Stimulated activated CD4-positive, alpha-beta T cell treated with anti-CD3 and anti-CD28 coated beads, TNF-alpha, amount 100 ng/mL, for 24 hours (primary cell): ENCODE measurements at places on chromosomes 2 and 18.

- no peak for DNase-seq
Observed at GRCh38 chr18:49177812-49178211, 227.0 kb upstream of the SMAD7 start.

DNA sequence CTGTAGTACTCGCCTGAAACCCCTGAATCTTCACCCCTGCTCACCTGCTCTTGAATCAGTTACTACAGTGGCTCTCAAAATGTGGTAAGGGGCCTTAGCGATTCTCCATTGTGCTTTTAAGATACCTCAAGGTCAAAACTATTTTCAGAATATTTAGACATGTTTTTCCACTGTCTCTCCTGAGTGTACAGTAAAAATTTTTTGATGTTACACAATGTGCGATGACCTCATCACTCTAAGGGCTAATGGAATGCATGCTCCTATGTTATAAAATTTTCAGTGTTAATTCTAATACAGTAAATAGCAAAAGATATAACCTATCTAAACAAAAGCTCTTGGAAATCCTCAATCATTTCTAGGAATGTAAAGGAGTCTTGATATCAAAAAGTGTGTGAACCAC lies 336.9 kb upstream of the PKDCC start:
- no peak for DNase-seq

- no peak for DNase-seq
Observed at GRCh38 chr2:120108049-120108448, 95.2 kb downstream of the EPB41L5 start.

- DNase-seq, result no peak
Observed at GRCh38 chr2:236264256-236264655, at the start of gene ASB18. TSS of gene ASB18 (minus strand) at chr2:236264406. CDS start at chr2:236264345, 61 bp downstream.

DNA sequence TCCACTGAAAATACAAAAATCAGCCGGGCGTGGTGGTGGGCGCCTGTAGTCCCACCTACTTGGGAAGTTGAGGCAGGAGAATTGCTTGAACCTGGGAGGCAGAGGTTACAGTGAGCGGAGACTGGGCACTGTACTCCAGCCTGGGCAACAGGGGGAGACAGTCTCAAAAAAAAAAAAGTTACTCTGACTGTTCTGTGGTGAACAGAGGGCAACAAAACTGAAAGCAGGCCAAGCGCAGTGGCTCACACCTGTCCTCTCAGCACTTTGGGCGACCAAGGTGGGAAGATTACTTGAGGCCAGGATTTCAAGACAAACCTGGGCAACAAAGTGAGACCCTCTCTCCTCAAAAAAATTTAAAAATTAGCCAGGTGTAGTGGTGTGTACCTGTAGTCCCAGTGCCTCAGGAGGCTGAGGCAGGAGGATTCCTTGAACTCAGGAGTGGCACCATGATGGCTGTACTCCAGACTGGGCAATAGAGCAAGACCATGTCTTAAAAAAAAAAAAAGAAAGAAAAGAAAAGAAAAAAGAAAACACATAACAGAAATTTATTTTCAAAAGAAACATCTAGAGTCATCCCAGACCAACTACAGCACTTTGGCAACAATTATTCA lies 13.6 kb upstream of the RTN4 start:
- no peak for DNase-seq

- peak; percentile 57 for DNase-seq
Observed at GRCh38 chr18:45775241-45775676, 50.2 kb upstream of the SIGLEC15 start.

GRCh38 chr2:125264453-125264852 lies 1239.4 kb downstream of the CNTNAP5 start:
- DNase-seq, result no peak

- DNase-seq, result no peak
Observed at GRCh38 chr2:85584857-85585780, 888 bp downstream of the VAMP5 start.

GRCh38 chr2:171522788-171523087 lies 464 bp downstream of the CYBRD1 start:
- no peak for DNase-seq

DNA sequence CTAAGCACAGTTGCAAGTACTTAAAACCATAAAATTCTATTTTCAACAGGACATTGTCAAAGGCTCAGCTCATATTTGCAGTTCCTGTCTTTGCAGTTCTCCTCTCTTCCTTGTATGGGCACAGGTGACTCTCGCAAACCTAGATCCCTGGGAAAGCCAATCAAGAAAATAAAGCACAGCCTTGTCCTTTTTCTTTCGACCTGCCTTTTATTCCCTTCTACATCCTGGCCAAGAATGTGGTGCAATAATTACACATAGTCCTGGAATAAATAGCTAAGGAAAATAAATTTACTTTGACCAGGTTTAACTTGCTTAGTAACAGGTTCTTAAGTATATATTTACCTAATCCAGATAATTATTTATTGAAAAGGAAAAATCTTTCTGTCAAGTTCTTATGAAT lies 20.2 kb downstream of the ATG16L1 start:
- DNase-seq, result no peak

DNA sequence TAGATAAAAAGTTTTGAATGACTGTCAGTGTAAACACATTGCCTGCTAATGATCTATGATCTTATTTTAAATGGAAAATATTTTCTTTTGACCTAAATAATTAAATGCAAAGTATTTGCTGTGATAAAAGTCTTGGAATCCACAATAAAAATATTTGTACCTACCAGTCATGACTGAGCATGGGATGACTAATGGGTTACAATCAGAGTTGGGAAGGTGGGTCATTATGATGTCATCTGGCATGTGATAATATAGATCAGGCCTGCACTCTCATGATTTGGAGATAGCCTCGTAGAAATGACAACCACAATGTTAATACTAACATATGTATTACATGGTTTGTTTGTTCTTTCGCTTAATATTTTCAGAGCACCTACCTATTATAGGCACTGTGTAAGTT lies 848.8 kb upstream of the KLHL29 start:
- no peak for DNase-seq

DNA sequence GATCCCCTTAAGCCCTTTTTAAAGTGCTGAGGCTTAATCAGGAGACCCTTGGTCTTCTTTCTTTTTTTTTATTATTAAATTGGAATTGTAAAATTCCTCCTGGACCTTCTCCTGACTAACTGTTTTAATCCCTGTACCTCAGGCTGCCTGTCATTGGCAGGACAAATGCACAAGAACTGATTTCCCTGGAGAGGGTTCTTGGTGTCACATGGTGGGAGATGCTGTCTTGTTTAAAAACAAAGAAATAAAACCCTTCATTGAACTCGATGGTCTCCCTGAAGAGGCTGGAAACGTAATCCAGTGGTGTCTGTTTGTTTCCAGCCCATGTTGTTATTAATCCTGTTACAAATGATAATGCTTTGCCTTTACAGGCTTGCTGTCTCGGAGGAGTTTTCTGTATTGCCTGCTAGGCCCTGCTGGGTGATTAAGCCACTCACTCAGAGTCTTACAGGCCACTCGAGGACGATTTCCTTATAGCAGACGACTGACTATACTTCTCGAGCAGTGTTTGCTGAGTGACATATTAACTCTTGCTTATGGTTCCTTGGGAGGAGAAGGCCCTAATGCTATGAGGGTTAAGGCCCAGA lies 100.5 kb upstream of the MGAT5 start:
- DNase-seq, result no peak

DNA sequence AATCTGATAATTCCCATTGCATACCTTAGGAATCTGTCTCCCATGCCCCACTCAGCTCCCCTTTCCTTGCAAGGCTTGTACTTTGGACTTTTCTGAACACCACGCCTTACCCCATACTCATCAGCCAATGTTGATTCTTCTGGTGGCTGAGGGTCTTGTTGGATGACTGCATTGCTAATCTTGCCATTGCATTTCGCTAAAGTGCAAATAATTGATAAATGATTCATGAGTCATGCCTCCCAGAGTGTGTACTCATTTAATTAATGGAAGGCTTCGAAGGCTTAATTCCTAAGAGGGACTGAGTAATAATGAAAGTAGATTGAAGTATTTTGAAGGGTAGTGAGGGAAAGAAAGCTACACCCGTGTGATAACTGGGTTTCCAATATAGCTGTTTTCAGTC lies 28.0 kb upstream of the PPP1R1C start:
- DNase-seq, result no peak

- DNase-seq, result no peak
Observed at GRCh38 chr2:216768908-216769411, 73.6 kb upstream of the IGFBP5 start.

- no peak for DNase-seq
Observed at GRCh38 chr18:35189510-35189909, 51.3 kb upstream of the ZNF397 start.

DNA sequence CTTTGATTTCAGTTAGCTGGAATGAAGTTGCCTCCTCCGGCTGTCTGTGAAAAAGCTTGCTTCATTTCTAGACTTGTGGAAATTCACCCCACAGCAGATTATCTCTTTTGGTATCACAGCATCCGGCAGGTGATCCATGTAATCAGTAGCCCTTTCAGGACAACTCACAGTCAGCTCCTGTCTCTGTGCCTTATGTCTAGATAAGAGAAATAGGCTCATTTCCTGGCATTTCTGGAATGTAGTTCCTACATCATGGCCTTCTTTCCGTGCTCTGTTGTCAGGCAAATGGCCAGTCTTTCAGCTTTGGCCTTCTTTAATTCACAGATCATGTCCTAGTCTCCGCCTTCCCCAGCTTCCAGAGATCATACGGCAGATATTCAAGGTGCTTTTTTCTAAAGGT lies 455.4 kb downstream of the NUP35 start:
- no peak for DNase-seq

- no peak for DNase-seq
Observed at GRCh38 chr2:144429396-144430112, 90.4 kb downstream of the ZEB2 start.

DNA sequence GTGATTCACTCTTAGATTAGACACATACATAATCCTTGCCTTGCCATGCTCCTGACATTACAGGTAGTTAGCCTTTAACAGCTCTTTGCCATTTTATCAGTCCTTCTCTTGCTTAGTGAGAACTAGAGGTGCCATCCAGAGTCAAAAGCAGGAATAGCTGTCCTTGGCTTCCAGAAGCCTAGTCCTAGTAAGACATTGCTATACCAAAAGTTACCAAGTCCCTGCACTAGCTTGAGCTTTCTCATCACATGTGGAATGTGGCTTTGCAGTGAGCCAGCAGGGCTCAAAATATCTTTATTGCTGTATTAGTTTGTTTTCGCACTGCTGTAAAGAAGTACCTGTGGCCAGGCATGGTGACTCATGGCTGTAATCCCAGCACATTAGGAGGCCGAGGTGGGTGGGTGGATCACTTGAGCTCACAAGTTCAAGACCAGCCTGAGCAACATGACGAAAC lies 104.7 kb upstream of the NOSTRIN start:
- DNase-seq, result no peak

DNA sequence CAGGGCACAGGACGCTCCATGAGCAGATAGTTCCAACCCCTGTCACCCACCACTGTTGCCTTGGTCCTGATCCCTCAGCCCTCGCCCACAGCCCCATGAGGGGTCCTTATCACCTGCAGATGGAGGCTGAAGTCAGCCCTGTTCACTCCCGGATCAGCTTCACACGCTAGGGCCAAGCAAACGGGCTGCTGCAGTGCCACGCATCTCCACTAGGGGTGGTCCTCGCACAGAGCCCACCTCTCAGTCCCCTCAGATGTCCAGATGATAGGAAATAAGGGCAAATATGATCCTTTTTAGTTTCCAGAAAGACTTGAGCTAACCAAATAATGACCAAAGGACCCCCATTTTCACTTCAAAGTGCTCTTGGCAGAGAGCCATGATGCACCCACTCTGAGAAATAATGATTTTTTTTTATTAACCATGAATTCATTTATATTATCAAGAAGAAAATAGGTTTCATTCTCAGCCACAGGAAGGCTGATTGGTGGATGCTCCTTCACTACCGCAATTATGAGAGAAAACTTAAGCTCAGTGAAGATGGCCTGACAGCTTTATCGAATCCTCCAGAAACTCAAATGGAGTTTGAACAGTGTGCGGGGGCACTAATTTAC lies 71.9 kb upstream of the KLHL29 start:
- DNase-seq, result no peak

- DNase-seq, result no peak
Observed at GRCh38 chr2:97983698-97984097, 12.1 kb downstream of the TMEM131 start.

DNA sequence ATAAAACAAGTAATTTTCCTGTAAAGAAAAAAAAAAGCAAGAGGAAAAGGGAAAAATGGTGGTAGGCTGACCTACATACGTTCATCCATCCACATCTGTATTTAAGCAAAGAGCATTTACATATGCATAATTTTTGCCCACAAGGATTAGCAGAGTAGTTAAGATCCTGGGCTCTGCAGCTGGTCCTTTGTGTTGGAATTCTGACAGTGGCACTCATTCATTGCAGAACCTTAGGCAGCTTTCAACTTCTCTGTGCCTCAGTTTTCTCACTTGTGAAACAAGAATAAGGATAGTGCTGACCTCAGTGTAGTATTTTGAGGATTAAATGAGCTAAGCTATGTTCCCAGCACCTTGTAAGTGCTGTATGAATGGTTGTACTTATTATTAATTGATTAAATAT lies 211.3 kb downstream of the ARL4C start:
- no peak for DNase-seq

GRCh38 chr2:54574107-54574859 lies 118.2 kb downstream of the SPTBN1 start:
- no peak for DNase-seq

DNA sequence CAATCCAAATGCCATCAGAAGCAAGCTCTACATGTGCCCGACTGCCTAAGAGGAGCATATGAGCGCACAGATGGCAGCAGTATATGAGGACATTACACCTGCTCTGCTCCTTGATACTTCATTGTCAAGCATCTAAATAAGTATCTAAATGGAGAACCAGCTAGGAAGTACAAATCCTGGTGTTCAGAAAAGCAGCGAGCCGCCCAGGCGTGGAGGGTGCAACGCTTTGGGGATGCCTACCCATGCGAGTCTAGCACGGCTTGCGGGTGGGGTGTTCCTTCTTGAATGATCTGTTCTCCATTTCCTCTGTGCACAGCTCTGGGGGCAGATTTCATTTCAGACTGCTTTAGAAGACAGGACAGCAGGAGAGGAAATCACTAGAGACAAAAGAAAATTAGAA lies 63.0 kb upstream of the BCL2L11 start:
- DNase-seq, result no peak

GRCh38 chr2:190836767-190837166 lies 43.9 kb upstream of the GLS start:
- no peak for DNase-seq

DNA sequence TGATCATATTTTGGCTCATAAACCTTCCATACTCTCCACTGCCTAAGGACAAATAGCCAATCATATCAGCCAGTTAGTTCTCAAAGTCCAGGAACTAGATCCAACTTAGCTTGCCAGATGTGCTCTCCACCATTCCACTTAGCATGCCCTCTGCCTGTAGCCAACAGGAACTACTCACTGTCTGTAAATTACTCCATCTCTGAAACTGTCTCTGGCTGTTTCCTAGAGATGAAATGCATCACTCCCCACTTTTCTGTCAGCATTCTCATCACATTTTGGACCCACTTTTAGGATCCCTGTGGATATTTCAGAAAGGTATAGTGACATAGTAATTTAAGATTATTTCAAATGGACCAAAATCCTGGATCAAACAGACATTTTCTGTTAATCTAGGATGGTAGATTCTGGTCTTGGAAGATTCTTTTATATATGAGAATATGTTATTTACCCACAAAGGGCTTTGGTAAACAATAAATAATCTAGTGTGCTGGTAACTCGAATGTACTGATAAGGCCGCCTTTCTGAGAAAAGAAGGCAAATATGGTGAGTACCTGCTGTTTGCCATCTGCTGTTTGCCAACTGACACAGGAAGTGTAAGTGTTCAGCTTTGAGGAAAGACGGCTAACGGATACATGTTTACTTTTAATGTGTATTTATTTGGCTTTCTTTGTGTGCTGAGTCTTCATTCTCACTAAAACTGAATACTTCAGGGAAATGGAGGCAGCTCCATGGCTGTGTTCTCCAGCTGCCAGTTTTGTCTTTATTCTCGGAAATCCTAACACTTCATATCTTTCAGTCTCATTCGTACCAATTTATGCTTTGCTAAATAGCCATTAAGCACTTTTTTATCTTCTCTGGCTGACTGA lies 79.5 kb downstream of the EVA1A start:
- no peak for DNase-seq
